Natural killer cell (primary cell): ENCODE measurements at places on chromosomes 12 and 14. TPM values are rescaled to one million over a fixed set of nuclear protein-coding genes. Genes with fewer than 3 reads are reported as not detected.

Gene TMEM63C
- total RNA-seq, result 1.5 TPM

Gene LRTM2
- total RNA-seq, result not detected

DNA sequence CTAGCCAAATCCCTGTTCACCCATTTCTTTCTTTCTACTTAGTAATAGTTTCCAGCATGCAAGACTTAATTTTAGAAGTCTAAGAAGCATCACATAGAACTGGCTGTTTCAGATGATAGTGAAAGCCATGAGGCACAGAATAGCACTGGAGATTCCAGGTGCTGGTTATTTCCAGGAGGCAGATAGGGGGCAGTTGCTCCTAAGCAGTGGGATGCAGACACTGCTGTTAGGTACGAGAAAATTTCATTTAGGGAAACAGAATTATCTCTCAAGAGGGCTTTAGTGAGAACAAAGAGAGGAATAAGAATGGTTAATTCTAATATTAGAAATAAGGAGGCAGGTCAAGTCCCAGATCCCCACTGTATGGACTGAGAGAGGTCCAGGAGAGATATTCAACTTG, 3.6 kb upstream of the MDGA2 start:
- no peak for DNase-seq

Gene ARMH4
- not detected for total RNA-seq

Gene EFS
- total RNA-seq, result not detected

DNA sequence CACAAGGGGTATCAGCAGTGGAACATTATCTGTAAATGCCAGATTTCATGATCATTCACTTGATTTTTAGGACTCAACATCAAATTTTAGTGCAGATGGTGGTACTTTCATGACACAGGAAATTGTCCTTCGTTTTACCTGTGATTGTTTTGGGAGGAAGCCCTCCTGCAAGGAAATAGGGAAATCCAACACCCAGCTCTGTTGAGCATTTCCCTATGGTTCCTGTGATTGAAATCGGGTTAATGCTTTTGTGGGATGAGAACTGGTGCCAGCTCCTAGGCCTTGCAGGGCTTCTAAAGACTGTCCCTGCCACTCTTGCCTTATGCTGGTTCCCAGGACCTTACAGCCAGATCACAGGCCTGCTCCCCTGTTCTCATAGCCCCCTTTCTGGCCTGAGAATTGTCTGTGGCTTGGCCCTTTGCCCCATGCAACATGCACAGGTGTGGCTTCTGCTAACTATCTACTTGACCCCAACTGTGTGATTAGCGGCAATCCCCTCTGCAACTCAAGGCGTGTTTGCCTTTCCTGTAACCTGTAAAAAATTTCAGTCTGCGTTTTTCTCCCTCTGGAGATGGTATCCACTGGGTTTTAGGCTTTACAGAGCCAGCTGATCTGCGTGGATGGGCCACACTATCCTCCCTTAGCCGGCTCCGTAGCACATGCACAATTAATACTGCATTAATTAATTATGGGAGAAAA, 112.5 kb downstream of the ETV6 start:
- peak; percentile 28 for DNase-seq

DNA sequence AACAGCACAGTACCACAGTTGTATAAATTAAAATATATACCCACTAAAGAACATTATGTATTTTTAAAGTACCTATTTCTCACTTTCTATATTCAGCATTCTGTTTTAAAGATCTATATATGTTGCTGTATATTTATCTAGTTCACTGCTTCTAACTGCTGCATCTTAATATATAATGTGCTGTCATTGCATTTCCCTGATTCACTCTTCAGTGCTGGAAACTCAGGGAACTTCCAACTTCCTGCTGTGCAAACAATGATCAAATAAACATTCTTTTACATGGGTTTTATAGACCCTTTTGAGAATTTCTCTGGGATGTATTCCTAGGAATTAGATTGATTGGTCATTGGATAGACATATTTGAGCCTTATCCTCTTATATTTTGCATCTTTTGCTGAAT, 379.1 kb downstream of the APAF1 start:
- DNase-seq, result no peak

DNA sequence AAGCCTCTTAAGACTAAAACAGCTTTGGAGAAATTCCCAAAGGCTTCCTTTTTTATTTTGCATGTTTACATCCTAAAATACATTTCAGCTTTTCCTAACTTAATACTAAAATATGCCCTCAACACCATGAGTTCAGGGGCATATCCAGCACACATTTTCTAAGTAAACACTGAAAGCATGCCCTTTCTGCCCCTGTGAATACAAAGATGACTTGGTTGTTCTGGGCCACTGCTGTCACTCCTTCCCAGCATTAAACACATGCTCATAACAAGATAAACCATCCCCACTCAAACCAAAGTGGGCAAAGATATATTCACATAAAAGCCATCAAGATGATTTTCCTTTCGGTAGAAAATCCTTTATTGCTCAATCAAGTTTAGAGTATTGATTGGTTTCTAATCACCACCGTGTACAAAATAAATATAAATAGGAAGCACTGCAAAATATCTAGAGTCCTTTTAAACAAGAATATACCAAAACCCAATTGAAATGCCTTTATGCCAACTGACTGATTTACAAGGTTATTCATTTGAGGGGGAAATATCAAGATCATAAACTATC, 1.9 kb downstream of the CCNB1IP1 start:
- DNase-seq, result no peak

Gene KIF5A
- total RNA-seq, result 0.09 TPM

DNA sequence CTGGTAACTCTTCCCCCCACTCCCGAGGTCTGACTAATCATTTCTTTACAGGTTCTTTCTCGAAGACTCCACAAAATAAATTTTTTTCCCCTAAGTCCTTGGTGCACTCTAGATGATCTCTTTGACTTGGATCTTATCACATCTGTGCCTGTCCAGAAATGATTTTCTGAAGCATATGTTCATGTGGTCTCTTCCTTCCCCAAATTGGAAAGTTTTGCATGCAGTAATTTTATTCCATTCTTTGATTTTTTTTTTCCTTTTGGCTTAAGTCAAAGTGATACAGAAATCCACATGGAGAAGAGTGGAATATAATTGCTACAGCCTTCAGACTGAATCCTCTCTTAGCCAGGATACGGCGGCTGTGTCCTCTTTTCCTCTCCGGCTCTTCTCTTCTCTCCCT, 213.3 kb downstream of the BMP4 start:
- no peak for DNase-seq

- DNase-seq, result no peak
These were observed 16.6 kb downstream of the CIPC start for GRCh38 chr14:77114609-77115008.

DNA sequence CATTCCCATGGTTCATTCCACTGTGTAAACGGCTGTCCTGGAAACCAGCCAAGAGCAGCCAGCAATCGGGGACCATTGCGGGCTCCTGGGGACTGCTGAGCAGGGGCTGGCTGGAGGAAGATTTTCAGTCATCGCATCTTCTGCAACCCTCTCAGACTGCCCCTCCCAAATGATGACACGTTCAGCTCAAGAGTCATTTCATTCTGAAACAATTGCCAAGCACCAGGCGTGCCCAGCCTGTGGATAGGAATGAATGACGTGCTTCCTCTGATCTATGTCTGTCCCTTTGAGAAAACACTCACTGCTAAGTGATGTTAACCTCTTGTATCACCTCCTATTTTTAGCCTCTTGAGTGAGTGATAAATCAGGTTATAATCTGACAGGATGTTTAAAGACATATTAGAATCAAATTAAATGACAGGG, 62.0 kb downstream of the NDUFA12 start:
- DNase-seq, result peak; percentile 58

- DNase-seq, result no peak
These were observed 9.3 kb upstream of the FUT8 start for GRCh38 chr14:65403231-65403630.

Gene NGB
- total RNA-seq, result not detected

DNA sequence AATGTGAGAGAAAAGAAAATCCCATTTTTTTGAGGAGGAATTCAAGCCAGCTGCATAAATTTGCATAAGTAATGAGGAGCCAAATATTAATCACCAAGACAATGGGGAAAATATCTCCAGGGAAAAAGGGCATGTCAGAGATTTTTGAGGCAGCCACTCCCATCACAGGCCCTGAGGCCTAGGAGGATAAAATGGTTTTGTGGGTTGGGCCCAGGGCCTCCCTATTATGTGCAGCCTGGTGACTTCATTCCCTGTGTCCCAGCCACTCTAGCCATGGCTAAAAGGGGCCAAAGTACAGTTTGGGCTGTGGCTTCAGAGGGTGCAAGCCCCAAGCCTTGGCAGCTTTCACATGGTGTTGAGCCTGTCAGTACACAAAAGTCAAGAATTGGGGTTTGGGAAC, 1051.0 kb upstream of the FOXG1 start:
- DNase-seq, result no peak

Gene HOXC11
- not detected for total RNA-seq

DNA sequence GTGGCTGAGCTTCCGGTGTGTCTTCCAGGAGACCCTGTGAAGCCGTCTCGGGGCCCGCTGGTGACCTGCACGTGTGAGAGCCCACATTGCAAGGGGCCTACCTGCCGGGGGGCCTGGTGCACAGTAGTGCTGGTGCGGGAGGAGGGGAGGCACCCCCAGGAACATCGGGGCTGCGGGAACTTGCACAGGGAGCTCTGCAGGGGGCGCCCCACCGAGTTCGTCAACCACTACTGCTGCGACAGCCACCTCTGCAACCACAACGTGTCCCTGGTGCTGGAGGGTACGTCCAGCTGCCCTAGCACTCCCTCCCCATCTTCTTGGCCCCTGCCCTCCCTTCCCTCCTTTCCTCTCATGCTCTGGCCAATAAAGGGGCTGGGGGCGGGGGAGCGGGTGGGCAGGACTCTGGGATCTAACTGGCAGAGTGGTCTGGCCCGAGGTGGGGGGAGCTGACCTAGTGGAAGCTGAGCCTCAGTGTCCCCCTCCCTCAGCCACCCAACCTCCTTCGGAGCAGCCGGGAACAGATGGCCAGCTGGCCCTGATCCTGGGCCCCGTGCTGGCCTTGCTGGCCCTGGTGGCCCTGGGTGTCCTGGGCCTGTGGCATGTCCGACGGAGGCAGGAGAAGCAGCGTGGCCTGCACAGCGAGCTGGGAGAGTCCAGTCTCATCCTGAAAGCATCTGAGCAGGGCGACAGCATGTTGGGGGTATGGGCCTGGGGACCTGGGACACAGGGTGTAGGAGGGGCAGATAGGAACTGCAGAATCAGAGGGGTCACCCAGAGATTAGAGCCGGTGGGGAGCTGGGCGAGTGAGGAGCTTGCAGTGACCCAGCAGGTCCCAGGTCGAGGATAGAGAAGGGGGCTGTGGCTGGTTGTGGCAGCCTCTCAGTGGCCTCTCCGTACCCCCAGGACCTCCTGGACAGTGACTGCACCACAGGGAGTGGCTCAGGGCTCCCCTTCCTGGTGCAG, 6.0 kb downstream of the ACVRL1 start:
- DNase-seq, result no peak

- no peak for DNase-seq
These were observed 586.6 kb upstream of the NOVA1 start for GRCh38 chr14:27184427-27184826.

Gene KLHL33
- total RNA-seq, result 0.97 TPM

- no peak for DNase-seq
These were observed 16.1 kb downstream of the KLRF1 start for GRCh38 chr12:9843407-9843806.

GRCh38 chr12:21638054-21638891, 19.4 kb downstream of the LDHB start:
- no peak for DNase-seq

DNA sequence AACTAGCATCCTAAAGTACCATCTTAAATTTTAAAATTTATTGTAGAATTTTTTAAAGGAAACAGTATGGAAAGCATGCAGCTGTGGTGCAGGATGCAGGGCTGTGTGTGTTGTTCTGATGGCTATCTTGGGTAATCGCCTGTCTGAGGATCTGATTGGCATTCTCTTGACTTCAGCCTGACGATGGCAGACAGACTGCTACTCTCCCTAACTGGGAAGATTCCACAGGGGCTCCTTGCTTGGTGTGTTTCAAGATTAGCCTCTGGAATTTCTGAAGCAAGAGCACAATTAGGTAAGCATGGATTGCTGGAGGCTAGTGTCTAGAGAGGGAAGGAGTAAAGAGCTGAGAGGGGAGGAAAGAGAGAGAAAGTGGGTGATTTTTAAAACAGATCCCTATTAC, 696.8 kb upstream of the LRFN5 start:
- DNase-seq, result no peak

Gene SRSF5
- total RNA-seq, result 1,669 TPM

DNA sequence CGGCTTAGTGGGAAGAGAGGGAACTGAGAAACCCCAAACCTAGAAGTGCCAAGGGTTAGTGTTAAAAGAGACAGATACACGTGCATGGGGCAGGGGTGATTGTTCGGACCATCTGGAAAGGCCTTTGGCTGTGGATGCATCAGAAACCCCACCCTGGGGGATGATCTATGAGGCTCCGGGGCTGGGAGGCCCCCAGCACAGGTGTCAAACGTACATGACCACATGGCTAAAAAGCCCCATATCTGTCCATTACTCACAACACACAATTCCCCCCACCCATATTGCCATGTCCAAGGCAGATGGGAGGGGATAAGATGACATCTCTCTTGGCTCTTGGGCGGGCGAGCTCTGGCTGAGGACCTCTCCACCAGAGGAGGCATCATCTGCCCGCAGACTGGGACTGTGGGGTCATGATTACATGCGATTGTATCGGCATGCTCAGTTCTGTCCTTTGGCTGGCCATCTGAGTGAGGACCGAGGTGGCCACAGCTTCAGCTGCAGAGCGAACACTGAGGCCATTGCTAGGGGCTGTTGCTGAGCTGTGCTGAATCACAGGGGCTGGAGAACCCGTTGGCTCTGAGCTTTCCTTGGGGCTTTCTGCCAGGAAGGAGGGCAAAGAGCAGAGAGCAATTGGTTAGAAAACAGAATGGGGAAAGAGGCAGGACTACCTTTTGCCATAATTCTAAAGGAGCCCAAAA, 9.6 kb upstream of the NPFF start:
- no peak for DNase-seq

DNA sequence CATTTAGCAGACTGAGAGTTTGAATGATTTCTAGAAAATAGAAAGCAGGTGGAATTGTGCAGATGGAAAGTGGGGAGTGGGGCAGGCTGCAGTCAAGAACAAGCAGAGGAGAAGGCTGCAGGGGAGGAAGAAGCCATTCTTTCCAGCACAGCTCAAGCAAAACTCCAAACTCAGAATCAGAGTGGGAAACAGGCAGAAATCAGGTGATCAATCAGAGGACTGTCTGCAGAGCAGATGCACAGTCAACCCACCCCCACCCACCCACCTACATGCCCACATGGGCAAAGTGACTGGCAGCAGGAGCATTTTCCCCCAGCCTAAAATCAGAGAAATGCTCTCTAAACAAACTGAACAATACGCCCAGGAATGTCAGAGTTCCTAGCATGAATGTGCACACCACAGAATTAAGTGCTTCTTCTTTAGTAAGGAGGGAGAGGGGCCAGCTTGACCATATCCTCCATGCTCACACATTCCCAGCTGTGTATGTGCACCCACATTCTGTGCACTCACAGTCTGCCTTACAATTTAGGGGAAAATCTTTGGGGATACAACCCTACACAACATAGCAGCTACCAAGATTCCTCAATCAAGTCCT, 194.1 kb upstream of the PLEKHA5 start:
- DNase-seq, result no peak

Gene TESPA1
- total RNA-seq, result 59.6 TPM

DNA sequence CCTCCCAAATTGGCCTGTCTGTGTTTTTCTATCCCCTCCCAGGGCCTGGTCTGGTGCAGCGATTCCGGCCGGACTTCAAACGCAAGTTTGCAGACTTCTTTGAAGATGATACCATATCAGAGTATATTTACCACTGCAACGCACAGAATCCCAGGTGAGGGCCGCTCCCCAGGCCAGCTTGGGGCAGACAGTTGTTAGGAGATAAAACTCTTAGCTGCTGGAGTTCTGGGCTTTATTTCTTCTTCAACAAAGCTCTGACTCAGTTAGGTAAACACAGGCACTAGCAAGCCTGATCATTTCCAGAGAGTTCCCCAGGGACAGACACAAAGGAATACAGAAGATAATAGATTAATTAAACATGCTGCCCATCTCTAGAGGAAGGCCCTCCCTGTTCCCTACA, 8.3 kb downstream of the ABHD4 start:
- DNase-seq, result no peak
